Lower lobe of right lung (tissue), 2 donors: ENCODE measurements at places on chromosomes 1 and 21.

DNA sequence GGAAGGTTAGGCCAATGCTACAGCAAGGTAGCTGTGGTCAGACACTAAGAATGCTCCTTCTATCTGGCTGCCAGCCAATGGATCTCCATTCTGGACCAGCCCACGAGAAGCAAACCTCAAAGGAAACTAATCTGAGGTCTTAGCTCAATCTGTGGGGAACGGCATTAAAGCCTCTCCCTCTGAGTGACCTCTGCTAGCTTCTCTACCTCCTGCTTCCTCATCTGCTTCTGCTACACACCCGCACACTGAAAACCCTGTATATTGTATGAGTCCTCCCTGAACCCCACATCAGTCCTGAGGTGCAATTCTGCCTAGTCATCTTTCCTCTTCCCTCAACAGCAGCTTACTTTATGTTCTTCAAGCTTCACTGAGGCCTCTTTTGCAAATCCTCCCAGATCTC lies 6.9 kb upstream of the GALE start:
- H3K27ac ChIP-seq, result no peak overlapping the region
- H3K27me3 ChIP-seq, result no peaks in the 10 kb centered on the region
- DNase-seq, result no peak
- H3K4me3 ChIP-seq, result no peak overlapping the region
- peaks cover 13% of the 10 kb centered on the region for H3K4me1 ChIP-seq

- H3K4me3 ChIP-seq, result no peak overlapping the region
- peak; percentile 66 for DNase-seq
- no peaks in the 10 kb centered on the region for H3K4me1 ChIP-seq
- H3K36me3 ChIP-seq, result no peaks in the 10 kb centered on the region
These were observed 592.3 kb upstream of the ADGRL2 start for GRCh38 chr1:81208441-81208840.

- H3K27ac ChIP-seq, result no peak overlapping the region
- H3K36me3 ChIP-seq, result peaks cover 17% of the 10 kb centered on the region
- no peak for DNase-seq
- H3K4me3 ChIP-seq, result no peak overlapping the region
These were observed 14.5 kb downstream of the RAB4A start for GRCh38 chr1:229285440-229285839.

DNA sequence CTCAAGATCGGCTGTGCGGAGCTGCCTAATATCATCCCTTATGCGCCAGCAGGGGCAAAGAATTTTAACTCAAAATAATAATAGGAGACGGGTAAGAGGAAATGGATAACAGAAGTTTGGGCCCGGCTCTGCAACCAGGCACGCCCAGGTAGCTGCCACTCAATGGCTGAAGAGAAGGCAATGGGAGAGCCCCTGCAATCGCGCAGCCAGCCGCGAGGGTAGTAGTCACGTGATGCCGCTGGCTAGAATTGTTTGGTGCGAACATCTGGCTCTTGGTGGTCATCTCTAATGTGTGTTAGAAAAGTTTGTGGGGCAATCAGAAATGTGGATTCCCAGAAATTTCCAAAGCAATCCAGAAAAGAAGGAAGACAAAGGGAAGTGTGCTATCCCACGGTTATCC lies 12.3 kb downstream of the BARHL2 start:
- no peak for DNase-seq
- H3K36me3 ChIP-seq, result no peaks in the 10 kb centered on the region
- no peak overlapping the region for H3K27ac ChIP-seq
- peaks cover 17% of the 10 kb centered on the region for H3K4me1 ChIP-seq

- H3K4me1 ChIP-seq, result no peaks in the 10 kb centered on the region
- no peak overlapping the region for H3K4me3 ChIP-seq
- H3K27ac ChIP-seq, result no peak overlapping the region
- no peaks in the 10 kb centered on the region for H3K27me3 ChIP-seq
- no peak for DNase-seq
These were observed 96.8 kb downstream of the NRIP1 start for GRCh38 chr21:14968029-14968428.

- peaks cover 18% of the 10 kb centered on the region for H3K4me1 ChIP-seq
- no peak overlapping the region for H3K4me3 ChIP-seq
- no peaks in the 10 kb centered on the region for H3K27me3 ChIP-seq
- no peak for DNase-seq
- no peak overlapping the region for H3K27ac ChIP-seq
These were observed 22.0 kb downstream of the ZNF697 start for GRCh38 chr1:119626011-119626545.

GRCh38 chr1:12085643-12086260 lies 22.6 kb downstream of the TNFRSF8 start:
- H3K27me3 ChIP-seq, result no peaks in the 10 kb centered on the region
- H3K27ac ChIP-seq, result no peak overlapping the region
- no peaks in the 10 kb centered on the region for H3K4me1 ChIP-seq
- no peaks in the 10 kb centered on the region for H3K36me3 ChIP-seq

DNA sequence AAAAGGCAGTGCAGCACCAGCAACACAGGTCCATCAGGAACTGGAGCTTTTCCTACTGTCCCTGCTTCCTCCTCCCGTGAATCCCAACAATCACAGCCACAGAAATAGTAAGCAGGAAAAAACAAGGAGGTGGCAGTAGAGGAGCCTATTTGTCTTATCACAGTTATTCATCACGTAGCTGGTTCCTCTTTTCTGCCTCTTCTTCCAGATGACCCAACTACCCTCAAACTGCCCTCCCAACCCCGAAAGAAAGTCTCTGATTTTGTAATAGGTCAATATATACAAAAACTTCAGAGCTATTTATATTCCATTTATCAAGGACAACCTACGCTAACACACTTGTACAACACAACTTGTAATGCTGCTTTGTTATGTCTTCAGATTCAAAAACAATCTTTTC lies 21.4 kb downstream of the GNB1 start:
- no peak overlapping the region for H3K27ac ChIP-seq
- no peaks in the 10 kb centered on the region for H3K27me3 ChIP-seq
- H3K4me1 ChIP-seq, result peaks cover 67% of the 10 kb centered on the region

- H3K27me3 ChIP-seq, result no peaks in the 10 kb centered on the region
- peak overlapping the region; percentile 96 for H3K27ac ChIP-seq
- peaks cover 85% of the 10 kb centered on the region for H3K4me1 ChIP-seq
These were observed 24.1 kb upstream of the A3GALT2 start for GRCh38 chr1:33344896-33345560.

GRCh38 chr1:183814121-183814681 lies 9.3 kb downstream of the RGL1 start:
- H3K27me3 ChIP-seq, result no peaks in the 10 kb centered on the region
- H3K27ac ChIP-seq, result no peak overlapping the region

- no peaks in the 10 kb centered on the region for H3K27me3 ChIP-seq
- peaks cover 69% of the 10 kb centered on the region for H3K36me3 ChIP-seq
- DNase-seq, result no peak
- no peak overlapping the region for H3K4me3 ChIP-seq
- H3K4me1 ChIP-seq, result peaks cover 13% of the 10 kb centered on the region
These were observed 32.5 kb upstream of the ASPM start for GRCh38 chr1:197178998-197179397.

GRCh38 chr1:72891976-72892375 lies 609.6 kb upstream of the NEGR1 start:
- DNase-seq, result no peak
- no peaks in the 10 kb centered on the region for H3K36me3 ChIP-seq
- no peaks in the 10 kb centered on the region for H3K27me3 ChIP-seq
- H3K4me1 ChIP-seq, result no peaks in the 10 kb centered on the region

DNA sequence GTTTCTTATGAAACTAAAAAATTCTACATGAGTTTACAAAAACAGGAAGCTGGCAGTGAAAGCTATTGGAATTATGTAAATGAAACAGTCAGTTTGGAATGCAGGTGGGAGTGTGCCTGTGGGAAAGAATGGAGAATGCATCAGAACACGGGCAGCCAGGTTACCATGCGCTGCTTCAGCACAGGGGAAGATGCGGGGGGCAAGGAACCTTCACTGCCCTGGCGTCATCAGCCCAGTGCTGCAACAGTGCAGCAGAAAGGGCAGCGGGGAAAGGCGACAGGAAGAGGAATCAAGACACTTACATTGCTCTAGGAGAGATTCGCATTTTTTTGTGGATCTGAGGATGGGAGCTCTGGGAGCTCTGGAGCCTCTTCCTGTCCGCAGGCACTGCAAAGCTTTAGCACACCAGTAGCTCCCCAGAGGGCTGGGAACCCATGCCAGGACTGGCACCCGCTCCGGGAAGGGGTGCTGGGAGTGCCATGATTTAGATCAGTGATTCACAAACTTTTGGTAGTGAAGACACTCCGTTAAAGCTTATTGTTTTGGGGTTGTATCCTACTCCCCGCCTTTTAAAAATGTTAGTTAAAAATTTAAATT lies 64.1 kb upstream of the WDR26 start:
- no peak for DNase-seq
- no peaks in the 10 kb centered on the region for H3K36me3 ChIP-seq
- peak overlapping the region; percentile 75 for H3K27ac ChIP-seq
- H3K27me3 ChIP-seq, result no peaks in the 10 kb centered on the region
- H3K4me1 ChIP-seq, result peaks cover 38% of the 10 kb centered on the region

GRCh38 chr1:167520711-167521206 lies 2.4 kb upstream of the CD247 start:
- H3K4me1 ChIP-seq, result no peaks in the 10 kb centered on the region
- DNase-seq, result no peak
- H3K27ac ChIP-seq, result no peak overlapping the region
- H3K4me3 ChIP-seq, result no peak overlapping the region

GRCh38 chr1:236035681-236036101 lies 29.2 kb downstream of the NID1 start:
- DNase-seq, result no peak
- no peaks in the 10 kb centered on the region for H3K27me3 ChIP-seq
- H3K4me1 ChIP-seq, result peaks cover 12% of the 10 kb centered on the region
- no peak overlapping the region for H3K4me3 ChIP-seq
- no peak overlapping the region for H3K27ac ChIP-seq

DNA sequence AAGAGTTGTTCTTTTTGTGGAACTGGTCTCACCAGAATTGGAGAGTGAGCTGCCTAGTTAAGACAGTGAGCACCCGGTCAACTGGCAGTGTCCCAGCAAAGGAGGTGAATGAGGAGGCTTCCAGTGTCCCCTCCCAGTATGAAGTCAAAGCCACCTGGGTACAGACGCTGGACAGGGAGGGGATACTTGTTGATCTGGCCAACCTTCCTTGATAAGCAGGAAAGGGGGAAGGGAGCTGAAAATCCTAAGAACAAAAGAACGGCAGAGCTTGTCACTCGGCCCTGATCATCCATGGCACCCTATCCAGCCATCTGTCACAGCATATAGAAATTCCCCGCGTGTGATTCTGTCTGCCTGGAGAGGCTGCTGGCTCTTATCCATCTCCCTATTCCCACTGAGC lies 91.5 kb downstream of the SSBP3 start:
- DNase-seq, result no peak

GRCh38 chr1:204900721-204901120 lies 30.1 kb downstream of the NFASC start:
- H3K27ac ChIP-seq, result no peak overlapping the region
- no peak for DNase-seq
- H3K36me3 ChIP-seq, result no peaks in the 10 kb centered on the region
- no peaks in the 10 kb centered on the region for H3K4me1 ChIP-seq
- H3K4me3 ChIP-seq, result no peak overlapping the region
- H3K27me3 ChIP-seq, result peaks cover 11% of the 10 kb centered on the region

GRCh38 chr1:151825204-151825603 lies 6.4 kb downstream of the RORC start:
- H3K27ac ChIP-seq, result no peak overlapping the region
- H3K27me3 ChIP-seq, result no peaks in the 10 kb centered on the region
- H3K36me3 ChIP-seq, result no peaks in the 10 kb centered on the region
- H3K4me3 ChIP-seq, result no peak overlapping the region
- no peak for DNase-seq

DNA sequence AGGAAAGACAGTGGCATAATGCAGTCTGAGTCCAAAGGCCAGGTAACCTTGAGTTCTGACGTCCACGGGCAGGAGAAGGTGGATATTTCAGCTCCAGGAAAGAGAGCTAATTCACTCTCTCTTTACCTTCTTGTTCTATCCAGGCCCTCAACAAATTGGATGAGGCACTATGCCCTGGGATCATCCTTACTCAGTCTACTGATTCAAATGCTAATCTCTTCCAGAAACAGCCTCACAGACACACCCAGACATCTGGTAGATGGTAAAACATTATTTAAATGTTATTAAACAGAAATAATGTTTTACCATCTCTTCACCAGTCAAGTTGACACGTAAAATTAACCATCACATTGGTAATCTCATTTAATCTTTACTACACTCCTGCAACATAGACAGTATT lies 73.0 kb downstream of the RBM11 start:
- DNase-seq, result no peak
- no peak overlapping the region for H3K4me3 ChIP-seq
- H3K27me3 ChIP-seq, result no peaks in the 10 kb centered on the region
- no peaks in the 10 kb centered on the region for H3K36me3 ChIP-seq
- no peaks in the 10 kb centered on the region for H3K4me1 ChIP-seq
- no peak overlapping the region for H3K27ac ChIP-seq

GRCh38 chr21:36786186-36786585 lies 87.3 kb downstream of the SIM2 start:
- H3K27me3 ChIP-seq, result no peaks in the 10 kb centered on the region
- no peaks in the 10 kb centered on the region for H3K36me3 ChIP-seq
- no peak overlapping the region for H3K27ac ChIP-seq
- no peak overlapping the region for H3K4me3 ChIP-seq

- H3K4me1 ChIP-seq, result no peaks in the 10 kb centered on the region
- H3K36me3 ChIP-seq, result no peaks in the 10 kb centered on the region
- DNase-seq, result no peak
These were observed 144.2 kb downstream of the KCNK2 start for GRCh38 chr1:215226757-215227156.

DNA sequence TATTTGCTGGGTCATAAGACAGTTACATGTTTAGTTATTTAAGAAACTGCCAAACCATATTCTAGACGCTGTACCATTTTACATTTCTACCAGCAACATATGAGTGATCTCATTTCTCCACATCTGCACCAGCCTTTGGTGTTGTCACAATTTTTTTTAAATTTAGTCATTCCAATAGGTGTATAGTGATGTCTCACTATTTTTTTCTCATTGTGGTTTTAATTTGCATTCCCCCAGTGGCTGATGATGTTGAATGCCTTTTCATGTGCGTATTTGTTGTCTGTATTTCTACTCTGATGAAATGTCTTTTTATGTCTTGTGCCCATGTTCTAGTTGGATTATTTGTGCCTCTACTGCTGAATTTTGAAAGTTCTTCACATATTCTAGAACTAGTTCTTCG lies 38.4 kb downstream of the NFASC start:
- no peaks in the 10 kb centered on the region for H3K4me1 ChIP-seq
- H3K27me3 ChIP-seq, result peaks cover 3% of the 10 kb centered on the region
- no peak overlapping the region for H3K27ac ChIP-seq
- no peak overlapping the region for H3K4me3 ChIP-seq

DNA sequence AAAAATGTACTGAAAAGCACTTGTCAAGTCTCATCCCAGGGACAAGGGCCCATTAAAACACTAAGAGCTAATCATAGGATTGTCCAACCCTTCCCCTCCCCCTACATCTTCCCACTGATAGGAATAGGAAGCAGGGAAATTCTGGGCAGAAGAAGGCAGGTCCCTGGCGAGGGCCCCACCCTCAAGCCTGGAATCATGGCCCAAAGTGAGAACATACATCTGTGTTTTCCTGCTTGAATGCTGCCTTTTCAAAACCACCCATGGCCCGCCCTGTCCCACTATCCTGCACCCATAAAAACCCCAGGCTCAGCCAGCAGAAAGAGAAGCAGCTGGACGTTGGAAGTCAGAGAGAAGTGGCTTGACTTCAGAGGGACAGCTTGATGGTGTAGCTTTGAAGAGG lies 4.8 kb downstream of the DNAI4 start:
- H3K27me3 ChIP-seq, result no peaks in the 10 kb centered on the region
- no peak for DNase-seq
- H3K27ac ChIP-seq, result no peak overlapping the region
- no peaks in the 10 kb centered on the region for H3K36me3 ChIP-seq
